ENCODE measurements at places on chromosomes 12 and 14.
A peak's percentile ranks its signal among the peaks of the same experiment; 100 is the strongest.

- DNase-seq = no peak
Observed at GRCh38 chr12:59386236-59386635, 209.6 kb upstream of the SLC16A7 start.

DNA sequence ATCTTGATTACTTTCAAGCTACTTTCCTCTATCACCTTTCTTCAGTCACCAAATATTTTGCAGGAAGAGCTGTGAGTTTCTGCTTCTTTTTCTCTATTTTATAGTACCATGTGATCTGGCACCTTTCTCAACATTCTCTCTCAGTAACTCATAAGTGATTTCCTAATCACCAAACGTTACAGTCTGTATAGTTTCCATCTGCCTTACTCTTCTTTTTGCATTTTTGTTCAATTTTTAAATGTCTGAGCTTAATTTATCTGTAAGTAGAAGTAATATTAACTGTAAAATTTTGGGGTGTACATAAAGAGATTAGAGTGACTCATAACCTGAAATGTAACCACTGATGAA, 422.1 kb upstream of the SYT1 start:
- DNase-seq = no peak

DNA sequence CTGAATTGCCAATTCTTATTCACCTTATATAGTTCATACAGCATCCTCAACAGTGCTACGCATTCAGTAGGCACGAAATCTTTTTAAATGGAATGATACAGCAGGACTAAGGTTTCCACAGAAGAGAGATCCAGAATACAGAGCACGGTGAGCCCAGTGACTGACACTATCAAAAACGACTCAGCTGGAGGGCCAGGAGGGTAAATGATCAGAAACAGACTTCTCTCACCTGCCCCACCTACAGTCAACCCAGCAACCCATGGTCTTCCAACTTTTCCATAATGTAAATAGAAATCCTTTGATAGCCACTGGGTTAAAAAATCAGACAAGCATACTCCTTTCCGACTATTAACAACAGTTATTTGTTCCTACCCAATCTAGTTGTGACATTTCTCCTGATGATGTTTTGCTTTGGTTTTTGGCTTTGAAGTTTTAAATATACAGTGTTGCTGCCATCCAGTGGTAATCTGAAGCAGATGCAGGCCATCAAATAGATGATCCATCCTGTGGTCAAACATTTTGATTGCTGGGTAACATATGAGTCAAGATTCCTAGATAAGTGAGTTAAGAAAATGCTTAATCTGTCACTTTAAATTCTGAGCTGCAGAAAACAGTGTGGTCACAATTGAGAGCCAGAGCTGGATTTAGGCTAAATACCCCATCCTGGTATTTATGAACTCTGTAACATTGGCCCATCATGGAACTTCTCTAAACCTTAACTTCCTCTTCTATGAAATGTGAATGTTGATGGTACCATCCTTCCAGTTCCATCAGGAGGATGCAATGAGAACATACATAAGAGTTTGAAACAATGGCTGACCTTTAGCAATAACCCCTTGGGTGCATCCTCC, 42.0 kb downstream of the GPHB5 start:
- DNase-seq = peak; percentile 11

- no peak for DNase-seq
Observed at GRCh38 chr14:63362389-63362819, 43.7 kb upstream of the GPHB5 start.

DNA sequence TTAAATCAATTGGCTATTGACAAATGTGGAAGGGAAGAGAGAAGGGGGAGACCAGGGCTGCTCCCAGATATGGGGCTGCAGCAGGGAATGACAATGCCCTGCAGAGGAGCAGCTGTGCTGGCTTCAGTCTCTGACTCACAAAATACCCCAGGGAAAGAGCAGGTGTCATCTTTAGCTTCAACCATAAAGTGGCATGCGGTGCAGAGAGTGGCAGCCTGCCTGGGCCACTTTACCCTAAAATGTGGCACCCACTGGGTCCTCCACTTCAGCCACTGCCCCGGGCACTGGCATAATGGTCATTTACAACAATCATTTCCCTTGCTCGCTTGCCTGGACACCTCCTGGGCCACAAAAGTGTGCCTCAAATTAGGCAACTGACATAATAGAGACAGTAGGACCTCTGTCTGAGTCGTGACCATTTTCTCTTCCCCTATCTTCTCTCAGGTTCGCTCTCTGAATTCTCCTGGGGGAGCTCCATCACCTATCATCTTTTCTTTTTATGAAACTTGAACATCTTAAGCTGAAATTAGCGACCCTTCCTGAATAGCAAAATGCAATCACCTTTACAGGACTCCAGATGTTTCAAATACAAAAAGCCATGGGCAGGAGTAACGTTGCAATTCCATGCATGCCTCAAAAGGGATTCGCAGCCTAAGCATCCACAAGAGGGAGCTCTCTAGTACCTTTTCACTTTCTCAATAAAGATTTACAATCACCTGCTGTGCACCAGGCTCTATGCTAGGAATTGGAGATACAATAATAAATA, 179.9 kb upstream of the ATF7IP start:
- DNase-seq = peak; percentile 30

GRCh38 chr14:91439345-91439744, 21.7 kb upstream of the CCDC88C start:
- no peak for DNase-seq

GRCh38 chr12:57741844-57742738, 2.7 kb upstream of the TSPAN31 start:
- DNase-seq = peak; percentile 92

DNA sequence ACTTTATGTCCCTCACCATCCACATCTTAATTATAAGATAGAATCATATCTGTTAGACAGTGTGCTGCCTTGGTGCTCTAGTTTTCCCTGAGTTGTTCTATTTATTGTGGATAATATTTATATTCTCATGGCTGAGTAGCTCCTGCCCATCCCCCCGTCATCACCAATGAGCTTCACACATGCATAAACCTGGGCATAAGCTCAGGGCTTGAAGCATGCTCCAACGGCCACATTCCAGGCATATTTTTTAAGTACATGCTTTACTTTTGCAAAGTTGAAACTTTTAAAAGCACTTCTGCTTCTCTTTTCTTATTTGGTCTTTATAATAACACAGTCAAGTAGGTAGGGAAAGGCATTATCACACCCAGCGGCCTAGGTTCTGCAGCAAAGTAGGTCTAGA, 3.4 kb upstream of the FBXO34 start:
- DNase-seq = no peak

DNA sequence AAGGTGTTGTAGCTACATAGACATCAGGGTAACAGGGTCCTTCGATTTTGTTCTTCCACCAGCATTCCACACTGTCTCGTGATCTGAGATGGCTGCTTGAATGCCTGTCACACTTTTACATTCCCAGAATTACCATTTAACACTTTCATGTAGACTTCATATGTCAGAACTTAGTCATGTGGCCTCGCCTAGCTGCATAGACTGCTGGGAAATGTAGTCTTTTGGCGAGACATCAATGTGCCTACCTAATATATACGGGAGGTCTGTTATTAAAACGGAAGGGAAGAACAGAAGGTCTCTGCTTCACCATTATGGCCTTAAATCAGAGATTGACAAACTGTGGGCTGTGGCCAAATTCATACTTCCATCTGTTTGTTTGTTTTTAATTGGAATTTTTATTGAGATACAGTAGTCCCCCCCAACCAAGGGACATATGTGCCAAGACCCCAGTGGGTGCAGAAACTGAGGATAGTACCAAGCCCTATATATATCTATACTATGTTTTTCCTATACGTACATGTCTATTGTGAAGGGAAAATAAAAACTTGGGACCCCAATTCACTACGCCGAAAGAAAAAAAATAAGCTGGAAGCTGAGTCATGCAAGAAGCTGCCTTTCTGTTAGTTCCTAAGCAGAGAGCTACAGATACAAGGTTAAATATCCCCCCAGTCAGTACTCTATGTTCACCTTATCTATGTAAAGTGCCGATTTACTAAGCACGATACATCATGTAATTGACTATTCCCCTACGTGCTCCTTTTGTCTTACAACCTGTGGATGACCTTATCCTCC, 11.3 kb upstream of the HRK start:
- DNase-seq = no peak

DNA sequence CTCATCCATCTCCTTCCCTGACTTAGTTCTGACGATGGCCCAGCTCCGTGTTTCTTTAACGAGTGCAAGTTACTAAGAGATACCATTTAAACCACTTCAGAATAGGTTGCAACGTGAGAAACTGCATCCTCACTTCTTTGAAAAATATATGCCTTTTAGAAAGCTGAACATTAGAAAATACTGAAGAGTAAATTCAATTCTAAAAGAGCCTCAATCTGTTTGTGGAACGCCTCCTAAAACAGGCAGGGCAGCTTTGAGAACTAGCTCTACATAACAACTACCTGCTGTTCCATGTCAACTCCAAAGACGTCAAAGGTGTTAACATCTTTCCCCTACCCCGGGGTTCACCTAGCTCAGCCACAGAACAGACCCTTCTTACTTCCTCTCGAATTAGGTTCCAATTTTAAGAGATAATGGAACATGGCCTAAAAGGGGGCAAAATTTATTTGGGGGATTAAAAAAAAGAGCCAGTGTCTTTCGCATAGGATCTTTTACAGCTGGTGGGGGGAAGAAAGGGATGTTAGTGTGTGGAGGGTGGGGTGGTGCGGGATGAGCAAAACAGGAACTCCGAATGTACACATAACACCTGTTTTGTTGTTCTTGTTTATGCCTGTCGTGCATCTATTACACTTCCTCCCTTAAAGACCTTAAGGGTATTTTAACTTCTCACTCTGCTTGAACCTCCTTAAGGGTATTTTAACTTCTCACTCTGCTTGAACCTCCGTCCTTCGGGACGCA, 3.3 kb downstream of the BHLHE41 start:
- no peak for DNase-seq

GRCh38 chr12:49345825-49346658, 646 bp upstream of the DNAJC22 start:
- DNase-seq = no peak

- DNase-seq = no peak
Observed at GRCh38 chr12:50727466-50727865, 36.4 kb upstream of the ATF1 start.

- DNase-seq = no peak
Observed at GRCh38 chr14:21016413-21017190, 8.3 kb downstream of the NDRG2 start.

- DNase-seq = no peak
Observed at GRCh38 chr12:3646561-3647241, 106.2 kb downstream of the CRACR2A start.

GRCh38 chr14:22489957-22490950, 98.8 kb downstream of the DAD1 start:
- no peak for DNase-seq

DNA sequence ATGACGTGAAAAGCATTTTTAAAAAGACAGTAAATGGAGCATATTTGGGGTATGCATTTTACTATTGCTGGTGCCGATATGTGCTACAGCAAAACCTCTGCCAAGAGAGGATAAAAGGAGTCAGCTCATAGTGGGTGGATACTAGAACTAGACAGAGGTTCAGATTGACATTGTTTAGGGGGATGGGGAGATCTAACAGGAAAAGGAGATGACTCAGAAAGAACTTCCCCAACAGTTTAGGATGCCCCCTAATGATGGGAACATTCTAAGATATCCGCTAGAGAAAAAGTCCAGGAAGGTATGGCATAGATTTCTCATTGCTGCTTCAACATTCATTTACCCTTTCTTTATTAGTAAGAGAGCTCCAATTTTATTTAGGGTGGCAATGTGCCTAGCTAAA, 110.5 kb upstream of the CLEC14A start:
- DNase-seq = no peak

- no peak for DNase-seq
Observed at GRCh38 chr12:53172352-53172751, 8.2 kb upstream of the ZNF740 start.

DNA sequence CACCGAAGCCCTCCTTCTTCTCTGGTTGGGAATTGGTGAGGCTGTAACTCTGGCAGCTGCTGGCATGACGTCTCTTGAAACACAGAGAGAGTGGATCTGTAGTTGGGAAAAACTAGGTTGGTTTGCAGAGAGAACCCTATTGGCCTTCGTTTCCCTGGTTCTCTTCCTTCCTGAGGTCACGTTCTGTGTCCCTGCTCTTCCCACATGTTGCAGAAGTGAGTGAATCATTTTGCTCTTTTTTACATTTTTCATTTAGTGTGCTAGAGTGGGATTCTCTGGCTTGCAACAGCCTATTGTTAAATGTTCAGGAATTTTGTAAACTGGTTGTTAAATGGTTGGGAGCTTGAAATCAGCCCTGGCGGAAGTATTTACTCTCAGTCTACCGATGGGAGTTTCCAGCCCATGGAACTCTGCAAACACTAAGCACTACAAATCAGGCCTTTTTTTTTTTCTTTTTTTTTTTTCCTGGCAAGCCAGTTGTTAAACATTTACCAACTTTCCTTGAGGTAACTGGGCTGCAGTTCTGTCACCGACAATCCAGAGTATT, 26.8 kb upstream of the CKAP4 start:
- DNase-seq = no peak

GRCh38 chr12:87603727-87604126, 425.5 kb downstream of the C12orf50 start:
- no peak for DNase-seq

GRCh38 chr14:103112400-103113243, 10.6 kb upstream of the TNFAIP2 start:
- no peak for DNase-seq

GRCh38 chr14:95787941-95788340, 74.0 kb upstream of the TCL1A start:
- DNase-seq = no peak

DNA sequence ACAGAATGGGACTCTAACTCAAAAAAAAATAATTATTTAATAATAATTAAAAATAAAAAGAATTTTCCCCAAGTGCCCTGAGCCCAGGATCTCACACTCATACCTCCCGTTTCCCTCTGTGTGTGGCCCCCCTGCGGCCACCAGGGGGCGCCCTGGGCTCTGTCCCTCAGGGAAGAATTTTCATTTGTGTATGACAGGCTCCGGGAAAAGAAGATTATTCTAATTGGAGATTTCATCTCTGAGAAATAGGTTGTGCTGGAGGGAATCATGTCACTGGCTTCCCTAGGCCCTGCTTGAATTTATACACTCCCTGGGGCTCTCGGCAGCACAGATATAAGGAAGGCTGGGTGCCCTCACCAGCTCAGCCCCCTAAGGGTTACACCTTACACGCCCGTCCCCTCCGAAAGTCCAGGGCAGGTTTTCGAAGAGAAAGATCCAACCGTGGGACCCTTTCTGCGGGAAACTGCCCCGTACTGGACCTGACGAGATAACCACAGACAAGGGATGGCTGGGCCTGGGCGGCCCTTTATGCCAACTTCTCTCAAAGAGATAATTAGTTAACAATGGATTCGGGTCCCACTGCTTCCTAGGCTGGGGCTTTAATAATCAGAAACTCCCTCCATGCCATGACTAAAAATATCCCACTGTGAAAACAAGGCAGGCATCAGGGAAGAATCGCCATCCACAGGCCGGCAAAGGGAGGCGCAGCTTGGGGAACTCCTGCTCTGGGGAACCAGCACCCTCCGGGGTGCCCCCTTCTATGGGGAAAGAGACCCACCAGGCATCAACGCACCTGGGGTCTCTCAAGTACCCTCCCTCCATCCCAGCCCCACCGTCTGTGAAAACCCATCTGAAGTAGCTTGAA, 80.7 kb downstream of the KDM2B start:
- DNase-seq = peak; percentile 64

GRCh38 chr14:102415671-102416070, 52.9 kb downstream of the TECPR2 start:
- no peak for DNase-seq

Data from CD4-positive, CD25-positive, alpha-beta regulatory T cell (primary cell).